ENCODE measurements at places on chromosomes 13 and 19.

DNA sequence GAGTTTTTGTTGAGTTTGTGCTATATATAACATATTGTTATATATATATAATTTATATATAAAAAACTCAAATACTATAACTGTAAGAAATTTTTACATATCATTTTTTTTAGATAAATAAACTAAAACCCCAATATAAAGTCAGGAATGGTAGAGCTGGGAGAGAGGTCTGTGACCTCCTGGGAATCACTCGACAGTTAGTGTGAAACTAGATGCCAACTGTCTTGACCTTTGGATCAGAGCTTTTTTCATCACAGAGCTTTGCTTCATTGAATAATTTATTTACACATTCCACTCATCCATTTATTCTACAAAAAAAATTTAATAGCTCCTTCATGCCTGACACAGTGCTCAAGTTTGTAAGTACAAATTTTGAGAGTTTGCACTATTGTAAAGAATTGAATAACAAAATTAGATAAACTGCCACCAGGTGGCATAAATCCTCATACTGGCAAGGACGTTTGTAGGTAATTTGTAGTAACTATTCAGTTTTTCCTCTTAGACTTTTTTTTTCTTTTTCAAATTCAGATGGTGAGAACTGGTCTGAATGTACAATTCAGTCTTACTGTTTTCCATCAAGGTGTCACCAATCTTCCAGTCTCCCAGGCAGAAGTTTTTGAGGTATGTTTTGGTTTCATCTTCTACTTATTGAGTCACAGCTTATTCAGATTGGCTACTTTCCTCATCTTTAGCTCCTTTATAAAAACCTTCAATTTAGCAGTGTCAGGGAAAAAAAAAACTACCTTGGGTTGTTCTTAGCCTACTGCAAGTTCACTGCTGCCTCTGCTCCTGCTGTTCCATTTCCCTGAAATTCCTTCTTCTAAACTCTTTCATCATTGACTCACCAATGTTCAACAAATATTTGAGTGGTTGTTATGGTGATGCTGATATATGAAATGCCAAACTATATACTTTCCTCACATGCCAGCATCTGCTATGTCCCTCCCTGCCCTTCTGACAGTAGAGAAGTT lies 28.7 kb downstream of the LACC1 start:
- DNase-seq, result no peak

DNA sequence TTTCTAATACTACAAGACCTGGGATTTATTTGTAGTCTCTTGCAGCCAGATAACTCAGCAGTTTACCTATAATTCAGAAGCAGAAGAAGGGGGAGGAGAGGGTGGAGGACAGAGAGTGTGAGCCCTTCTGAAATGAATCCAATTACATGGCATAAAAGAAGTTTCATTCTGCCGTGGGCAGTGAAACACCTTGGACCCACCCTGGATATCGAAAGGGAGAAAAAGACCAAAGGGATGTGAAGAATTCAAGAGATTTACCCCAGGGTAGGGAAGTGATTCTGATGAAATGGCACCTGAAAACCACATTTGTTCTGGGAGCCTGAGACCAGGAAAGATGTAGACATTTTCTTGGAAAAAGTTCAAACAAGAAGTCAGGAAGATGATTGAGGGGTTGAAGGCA lies 140.9 kb downstream of the NDFIP2 start:
- no peak for DNase-seq

GRCh38 chr13:79943346-79944023 lies 397.4 kb downstream of the SPRY2 start:
- no peak for DNase-seq

- no peak for DNase-seq
Observed at GRCh38 chr19:14114854-14115253, 2.7 kb downstream of the PRKACA start.

DNA sequence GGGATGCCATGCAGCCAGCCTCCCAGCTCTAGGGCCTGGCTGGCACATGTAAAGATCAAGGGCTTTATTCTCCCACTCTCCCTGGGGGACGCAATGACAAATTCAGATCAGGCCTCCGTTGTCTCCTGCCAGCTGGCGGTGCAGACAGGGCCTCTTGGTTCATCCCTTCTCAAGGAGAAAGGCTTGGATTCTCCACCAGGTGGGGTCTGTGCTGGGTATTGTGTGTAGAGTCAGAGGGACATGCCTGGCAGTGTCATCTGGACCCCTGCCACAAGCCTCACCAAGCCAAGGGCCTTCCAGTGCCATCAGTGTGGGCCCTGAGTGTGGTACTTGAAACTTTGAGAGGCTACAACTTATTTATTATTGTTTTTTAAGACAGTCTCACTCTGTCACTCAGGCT lies 8.4 kb upstream of the PTPRS start:
- DNase-seq, result no peak

GRCh38 chr19:35986664-35987570 lies 8.1 kb upstream of the SDHAF1 start:
- DNase-seq, result no peak

DNA sequence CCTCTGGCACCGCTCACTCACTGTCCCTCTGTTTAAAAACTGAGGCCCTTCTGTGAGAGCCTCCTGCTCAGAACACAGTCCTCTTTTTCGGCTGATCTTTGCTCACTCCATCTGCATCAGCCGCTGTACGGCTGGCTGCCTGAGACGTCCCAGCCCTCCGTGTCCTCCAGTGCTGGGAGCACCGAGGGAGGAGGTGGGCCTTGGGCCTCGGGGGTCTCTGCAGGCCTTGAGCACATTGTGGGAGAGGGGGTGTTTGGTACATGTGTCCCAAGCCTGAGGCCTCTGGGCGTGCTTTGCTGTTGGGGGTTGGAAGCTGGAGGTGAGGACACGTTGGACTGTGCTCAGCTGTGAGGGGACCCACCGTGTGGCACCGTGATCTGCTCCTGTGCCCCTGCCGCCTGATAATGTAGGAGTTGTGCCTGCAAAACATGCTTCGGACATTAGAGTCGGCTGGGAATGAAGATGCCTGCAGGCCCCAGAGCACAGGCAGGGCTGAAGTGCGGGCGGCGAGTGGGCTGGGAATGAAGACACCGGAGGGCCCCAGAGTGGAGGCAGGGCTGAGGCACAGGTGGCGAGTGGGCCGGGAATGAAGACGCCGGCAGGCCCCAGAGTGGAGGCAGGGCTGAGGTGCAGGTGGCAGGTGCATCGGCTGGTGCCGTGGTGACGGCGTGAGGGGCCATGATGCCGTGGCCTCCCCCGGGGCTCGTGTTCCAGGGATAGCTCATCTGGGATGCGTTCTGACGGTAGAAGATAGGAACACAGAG lies 30.6 kb downstream of the MCF2L start:
- no peak for DNase-seq

GRCh38 chr13:80009760-80010159 lies 331.2 kb downstream of the SPRY2 start:
- DNase-seq, result no peak

DNA sequence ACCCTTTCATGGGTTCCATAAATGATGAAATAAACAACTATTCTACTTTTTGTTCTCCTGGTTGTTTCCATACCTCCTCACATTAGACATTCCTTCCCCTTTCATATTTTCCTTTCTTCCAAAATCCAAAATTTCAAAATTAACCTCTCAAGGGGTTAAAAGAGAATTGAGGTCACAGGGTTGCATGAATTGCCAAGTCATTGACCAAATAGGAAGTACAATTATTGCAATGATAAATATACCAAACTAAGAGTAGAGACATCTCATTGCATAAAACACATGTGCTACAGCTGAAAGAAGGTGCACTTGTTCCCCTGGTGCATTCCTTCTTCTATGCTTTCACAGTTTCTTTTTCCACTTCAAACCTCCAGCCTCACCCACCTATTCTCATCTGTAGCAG lies 136.1 kb downstream of the KCTD12 start:
- DNase-seq, result no peak

- DNase-seq, result no peak
Observed at GRCh38 chr13:43305416-43305815, 282.0 kb downstream of the DNAJC15 start.

DNA sequence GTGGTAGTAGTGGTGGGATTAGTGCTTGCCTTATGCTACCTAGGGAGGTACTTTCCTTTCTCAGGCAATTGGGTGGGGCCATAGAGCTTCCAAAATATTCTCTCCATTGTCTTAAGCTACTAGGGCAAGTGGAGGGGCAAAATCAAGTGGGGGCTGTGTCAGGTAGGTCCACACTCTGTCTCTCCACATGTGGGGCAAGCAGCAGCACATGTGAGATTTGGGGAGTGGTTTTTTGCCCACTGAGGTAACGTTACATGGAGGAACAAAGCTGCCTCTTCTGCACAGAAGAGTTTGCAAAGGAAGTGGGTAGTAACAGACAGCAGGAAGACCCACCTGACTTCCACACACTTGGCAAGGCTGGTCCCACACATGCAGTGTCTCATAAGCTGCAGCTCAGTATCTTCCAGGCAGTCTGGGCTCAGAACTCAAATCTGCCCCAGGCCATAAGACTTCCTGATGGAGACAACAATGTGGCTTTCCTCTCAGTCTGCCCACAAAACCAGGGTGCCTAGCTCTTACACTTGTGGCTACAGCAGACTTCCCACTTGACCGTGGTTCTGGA lies 1581.5 kb upstream of the PCDH20 start:
- no peak for DNase-seq

GRCh38 chr19:13033819-13034611 lies 38.7 kb downstream of the NFIX start:
- DNase-seq, result peak; percentile 47

- no peak for DNase-seq
Observed at GRCh38 chr13:38685431-38685830, 1.4 kb upstream of the FREM2 start.

GRCh38 chr13:34064456-34065205 lies 246.7 kb downstream of the RFC3 start:
- no peak for DNase-seq

DNA sequence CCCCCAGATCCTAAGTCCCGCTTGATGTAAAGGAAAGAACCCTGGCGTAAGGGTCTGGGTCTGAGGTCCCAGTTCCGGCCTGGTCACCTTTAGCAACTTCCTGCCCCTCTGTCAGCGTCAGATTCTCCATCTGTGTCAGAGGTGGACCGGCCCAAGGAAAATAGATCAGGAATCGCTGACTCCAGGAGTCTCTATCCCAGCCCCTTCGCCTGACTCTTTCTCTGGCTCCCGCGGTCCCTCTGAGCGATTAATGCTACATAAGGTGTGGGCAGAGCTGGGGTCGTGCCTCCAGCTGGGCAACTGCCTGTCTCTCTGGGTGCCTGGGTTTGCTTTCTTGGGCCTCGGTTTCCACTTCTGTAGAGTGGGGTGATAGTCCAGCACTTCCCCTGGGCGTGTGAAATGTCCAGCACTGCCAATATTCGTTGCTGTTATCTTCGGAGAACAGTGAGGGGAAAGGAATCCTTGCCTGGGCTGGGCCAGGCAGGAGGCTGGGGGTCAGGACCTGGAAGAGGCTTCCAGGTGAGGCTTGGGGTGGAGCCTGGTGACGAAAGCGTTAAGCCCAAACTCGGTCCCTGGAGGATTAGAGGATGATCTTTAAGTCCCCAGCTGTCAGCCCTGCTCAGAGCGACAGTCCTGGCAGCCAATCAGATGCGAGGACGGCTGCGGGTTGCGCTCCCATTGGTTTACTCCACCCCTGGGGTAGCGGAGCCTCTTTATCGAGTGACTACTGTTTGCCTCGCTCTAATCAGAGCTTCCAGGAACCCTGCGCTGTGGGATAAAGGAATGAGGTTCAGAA lies 767 bp downstream of the ABCA7 start:
- DNase-seq, result peak; percentile 88

GRCh38 chr13:77388944-77389624 lies 62.2 kb upstream of the MYCBP2 start:
- no peak for DNase-seq
